ENCODE measurements at places on chromosomes 1 and 21.
A peak's percentile ranks its signal among the peaks of the same experiment; 100 is the strongest.

DNA sequence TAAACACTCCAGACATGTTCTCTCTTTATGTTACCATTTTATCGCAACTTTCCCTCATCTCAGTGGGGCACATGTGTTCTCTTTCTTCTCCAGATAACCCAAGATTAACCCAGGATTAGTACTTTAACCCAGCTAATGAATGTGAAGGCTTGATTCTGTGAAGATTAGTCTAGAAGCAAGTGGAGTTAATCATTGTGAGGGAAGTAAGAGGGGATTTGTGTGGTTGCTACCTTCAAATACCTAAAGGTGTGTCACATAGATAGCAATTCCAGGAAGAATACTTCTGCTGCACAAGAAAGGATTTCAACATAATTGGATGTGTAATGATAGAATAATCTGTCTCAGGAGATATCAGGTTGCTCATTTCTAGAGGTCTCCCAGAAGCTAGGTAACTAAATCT, 327.1 kb downstream of the PBX1 start:
- no peak for DNase-seq

- DNase-seq, result no peak
These were observed 17.4 kb upstream of the SHE start for GRCh38 chr1:154519591-154519991.

- peak; percentile 79 for DNase-seq
These were observed 49.1 kb upstream of the DMRTB1 start for GRCh38 chr1:53410100-53410541.

DNA sequence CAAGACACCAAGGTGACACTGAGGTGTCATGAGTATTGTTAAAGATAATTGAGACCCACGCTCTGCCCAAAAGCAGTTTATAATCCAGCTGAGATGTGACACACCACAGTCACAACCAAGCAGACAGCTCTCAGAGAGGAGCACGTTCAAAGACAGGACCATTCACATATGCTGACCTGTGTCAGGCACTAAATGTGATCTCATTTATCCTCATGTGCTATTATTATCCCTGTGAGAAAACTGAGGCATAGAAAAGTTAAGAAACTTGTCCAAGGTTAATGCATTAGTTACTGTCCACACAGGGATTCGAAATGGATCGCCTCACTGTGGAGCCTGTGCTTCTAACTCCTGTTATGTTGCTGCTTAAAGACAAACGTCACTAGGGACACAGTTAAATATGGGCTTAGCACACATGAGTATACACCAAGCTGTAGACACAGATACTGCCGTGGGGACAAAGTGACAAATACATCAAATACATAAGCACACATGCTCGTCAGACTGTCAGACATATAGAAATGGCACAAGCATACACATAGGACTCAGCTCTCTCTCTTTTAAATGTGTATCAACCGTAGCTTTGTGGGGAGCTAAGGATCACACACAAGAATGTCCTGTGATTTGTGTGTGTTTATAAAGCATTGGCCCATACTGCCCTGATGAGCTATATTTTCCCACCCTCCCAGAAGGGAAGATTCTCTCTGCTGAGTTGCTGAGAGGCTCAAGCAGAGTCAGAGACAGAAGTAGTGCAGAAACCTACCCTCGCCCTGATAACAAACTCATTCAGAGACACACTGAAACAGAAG, 3.5 kb upstream of the IGSF8 start:
- no peak for DNase-seq

DNA sequence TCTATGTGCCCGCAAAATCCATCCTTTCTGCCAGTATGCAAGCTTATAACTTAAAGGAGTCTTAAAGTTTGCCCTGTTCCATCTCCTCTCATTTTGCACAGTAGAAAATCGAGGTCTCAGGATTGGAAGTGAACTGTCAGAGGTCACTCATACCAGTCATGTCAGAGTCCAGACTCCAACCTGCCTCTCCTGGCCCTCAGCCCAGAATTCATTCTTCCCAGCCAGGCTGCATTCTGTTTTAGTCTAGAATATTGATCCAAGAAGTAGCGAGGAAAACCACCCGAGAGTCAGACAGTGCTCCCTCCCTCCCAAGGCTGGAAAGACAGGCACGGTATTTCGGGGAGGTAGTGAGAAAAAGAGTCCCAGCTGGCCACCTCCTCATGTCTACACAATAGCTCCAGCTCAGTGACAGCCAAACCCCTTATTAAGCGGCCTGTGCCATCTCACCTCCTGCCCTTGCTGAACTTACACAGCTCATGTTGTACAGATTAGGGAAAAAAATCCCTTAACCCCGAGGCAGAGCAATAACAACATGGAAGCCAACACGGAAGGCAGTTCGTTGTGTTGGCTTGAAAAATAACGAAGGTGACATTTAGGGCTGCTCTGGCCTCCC, 89.4 kb downstream of the OMA1 start:
- no peak for DNase-seq

GRCh38 chr1:11272544-11272831, 510 bp upstream of the UBIAD1 start:
- no peak for DNase-seq

GRCh38 chr1:220565670-220566069, 37.7 kb downstream of the MARK1 start:
- no peak for DNase-seq

DNA sequence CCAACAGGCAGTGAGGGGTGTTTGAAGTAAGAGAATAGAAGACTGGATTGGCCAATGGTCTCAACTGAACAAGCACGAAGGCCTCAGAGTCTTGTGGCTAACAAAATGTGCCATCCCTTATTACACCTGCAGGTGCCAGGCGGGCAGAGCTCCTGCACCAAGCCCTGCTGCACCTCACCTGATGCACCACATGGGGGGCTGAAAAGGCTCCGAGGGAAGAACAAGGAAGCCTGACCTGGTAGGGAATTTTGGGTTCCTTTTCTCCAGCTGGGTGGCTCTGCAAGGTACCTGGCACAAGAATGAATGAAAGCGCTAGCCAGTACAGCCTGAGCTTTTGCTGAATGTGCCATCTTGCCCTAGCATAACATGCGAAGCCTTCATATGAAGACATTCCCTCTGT, 9.7 kb downstream of the HSD3B1 start:
- no peak for DNase-seq

DNA sequence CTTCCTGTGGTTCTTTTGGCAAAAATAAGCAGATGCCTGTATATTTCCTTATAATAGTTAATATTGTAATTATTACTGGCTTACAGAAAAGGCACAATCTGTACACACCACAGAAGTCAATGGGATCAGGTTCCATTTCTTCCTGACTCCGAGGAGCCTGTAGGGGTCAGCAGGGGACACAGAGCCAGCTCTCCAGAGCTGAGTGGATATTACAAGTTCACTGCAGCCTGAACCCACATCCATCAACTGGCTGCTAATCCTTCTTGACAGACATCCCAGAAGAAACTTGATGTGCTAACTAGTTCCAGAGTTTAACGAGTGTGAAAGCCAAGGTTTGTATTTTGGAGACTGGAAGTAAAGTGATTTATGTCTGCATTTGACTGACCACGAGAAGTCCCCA, 203.8 kb downstream of the LMX1A start:
- peak; percentile 41 for DNase-seq

DNA sequence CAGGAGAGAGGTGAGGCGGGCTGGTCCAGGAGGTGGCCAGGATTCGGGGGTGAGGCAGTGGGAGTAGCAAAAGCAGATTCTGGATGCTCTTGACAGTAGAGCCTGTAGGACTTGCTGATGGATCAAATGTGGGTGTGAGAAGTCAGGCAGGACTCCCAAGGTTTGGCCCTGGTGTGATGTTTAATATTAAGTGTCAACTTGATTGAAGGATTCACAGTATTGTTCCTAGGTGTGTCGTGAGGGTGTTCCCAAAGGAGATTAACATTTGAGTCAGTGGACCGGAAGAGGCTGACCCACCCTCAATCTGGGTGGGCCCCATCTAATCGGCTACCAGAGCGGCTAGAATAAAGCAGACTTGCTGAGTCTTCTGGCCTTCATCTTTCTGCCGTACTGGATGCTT, 6.8 kb upstream of the RAB4A start:
- no peak for DNase-seq

DNA sequence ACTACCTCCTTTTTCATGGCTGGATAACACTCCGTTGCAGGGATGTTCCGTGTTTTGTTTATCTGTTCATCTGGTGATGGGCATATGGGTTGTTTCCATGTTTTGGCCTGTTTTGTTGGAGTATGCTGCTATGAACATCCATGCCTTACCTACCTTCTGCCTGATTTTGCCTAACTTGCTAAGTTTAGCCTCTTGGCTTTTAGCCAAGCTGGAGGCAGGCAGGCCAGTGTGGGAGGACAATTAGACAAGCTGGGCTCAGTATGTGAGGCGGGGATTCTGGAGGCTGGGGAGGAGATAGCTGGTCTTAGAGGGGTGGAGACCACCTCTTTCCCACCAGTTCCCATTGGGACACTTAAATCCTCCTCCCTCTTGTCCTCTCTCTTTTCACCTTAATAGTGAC, 98.4 kb upstream of the WNT4 start:
- no peak for DNase-seq

GRCh38 chr1:209708297-209708696, 3.7 kb downstream of the HSD11B1 start:
- no peak for DNase-seq

GRCh38 chr1:12511516-12512468, 106.2 kb downstream of the DHRS3 start:
- DNase-seq, result no peak

- no peak for DNase-seq
These were observed 206.2 kb upstream of the C1orf87 start for GRCh38 chr1:60279798-60280197.

- DNase-seq, result peak; percentile 44
These were observed 160.2 kb downstream of the DENND1B start for GRCh38 chr1:197614916-197615692.

DNA sequence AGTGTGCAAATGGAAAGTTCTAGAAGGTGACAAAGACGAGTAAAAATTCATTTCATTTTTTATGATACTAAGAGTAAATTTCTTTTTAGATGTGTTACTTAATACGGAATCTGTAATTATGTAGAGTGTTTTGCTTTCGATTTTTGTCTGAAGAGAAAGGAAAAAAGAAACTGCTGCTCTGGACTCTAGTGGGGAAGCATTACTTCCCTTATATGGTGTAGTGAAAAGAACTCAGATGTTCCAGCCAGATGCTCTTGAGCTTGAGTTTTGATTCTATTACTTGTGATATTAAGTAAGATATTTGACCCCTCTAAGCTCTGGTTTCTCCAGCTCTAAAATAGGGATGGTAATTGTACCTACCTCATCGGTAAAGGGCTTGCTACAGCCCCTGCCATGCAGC, 12.2 kb upstream of the GPR161 start:
- no peak for DNase-seq
